Activated CD8-positive, alpha-beta memory T cell treated with anti-CD3 and anti-CD28 coated beads for 1 hour (primary cell): ENCODE measurements at places on chromosomes 7 and 10.

DNA sequence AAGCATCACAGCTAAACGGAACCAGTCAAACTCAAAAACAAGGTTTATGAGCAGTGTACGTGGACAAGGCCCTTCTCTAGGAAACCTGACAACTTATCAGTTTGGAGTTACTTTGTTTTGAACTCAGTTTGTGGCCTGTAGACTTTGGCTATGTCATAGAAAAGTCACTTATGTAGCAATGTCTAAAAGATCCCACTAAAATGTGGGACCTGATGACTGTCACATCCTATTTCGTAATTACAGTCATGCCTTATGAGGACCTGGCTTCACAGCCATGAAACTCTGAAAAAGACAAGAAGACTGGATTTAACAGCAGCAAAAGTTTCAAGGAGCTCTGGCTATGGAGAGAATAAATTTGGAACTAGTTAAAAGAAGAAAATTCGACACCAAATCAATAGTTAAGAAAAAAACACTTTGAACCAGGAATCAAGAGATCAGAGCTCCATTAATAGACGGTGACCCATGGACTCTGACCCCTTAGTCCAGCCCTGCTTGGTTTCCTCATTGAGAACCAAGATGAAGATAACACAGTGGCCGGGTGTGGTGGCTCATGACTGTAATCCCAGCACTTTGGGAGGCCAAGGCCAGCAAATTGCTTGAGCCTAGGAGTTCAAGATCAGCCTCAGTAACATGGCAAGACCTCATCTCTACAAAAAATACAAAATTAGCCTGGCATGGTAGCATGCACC, 204.3 kb downstream of the SFMBT2 start:
- no peak for DNase-seq

DNA sequence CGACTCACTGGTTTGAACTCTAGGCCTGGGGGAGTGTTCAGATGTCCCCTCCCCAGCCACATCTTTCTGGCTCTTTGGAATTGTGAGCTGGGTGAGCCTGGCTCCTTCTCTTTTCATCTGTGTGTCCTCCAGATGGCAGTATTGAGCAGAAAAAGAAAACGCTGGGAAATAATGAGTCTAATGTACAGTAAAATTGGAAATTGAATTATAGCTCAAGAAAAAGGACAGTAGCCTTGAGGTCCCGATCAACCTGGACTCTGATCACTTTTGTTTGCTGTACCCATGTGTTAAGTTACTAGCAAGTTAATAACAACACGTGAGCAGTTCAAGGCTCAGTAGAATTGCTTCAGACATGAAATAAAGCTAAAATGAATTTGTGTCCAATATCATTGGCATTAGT, 77.9 kb downstream of the SNX10 start:
- no peak for DNase-seq

DNA sequence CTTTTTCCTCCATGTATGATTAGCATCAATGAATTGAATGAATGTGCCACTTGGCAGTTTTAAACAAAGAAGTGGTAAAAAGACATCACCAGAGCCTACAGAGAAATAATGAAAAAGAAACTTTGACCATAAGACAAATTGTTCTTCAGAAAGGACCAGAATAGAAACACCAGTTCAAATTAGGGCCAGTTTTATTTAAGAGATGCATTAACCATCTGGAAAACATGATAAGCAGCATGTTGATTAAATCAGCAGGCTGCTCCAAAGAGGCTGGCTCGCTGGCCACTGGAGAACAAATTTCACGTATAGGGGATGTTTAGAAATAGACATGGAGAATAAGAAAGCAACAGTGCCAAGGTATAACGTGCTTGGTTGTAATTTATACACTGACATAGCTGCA, 242.3 kb upstream of the AOAH start:
- DNase-seq = no peak

- no peak for DNase-seq
Observed at GRCh38 chr10:109994711-109995577, 12.8 kb upstream of the ADD3 start.

DNA sequence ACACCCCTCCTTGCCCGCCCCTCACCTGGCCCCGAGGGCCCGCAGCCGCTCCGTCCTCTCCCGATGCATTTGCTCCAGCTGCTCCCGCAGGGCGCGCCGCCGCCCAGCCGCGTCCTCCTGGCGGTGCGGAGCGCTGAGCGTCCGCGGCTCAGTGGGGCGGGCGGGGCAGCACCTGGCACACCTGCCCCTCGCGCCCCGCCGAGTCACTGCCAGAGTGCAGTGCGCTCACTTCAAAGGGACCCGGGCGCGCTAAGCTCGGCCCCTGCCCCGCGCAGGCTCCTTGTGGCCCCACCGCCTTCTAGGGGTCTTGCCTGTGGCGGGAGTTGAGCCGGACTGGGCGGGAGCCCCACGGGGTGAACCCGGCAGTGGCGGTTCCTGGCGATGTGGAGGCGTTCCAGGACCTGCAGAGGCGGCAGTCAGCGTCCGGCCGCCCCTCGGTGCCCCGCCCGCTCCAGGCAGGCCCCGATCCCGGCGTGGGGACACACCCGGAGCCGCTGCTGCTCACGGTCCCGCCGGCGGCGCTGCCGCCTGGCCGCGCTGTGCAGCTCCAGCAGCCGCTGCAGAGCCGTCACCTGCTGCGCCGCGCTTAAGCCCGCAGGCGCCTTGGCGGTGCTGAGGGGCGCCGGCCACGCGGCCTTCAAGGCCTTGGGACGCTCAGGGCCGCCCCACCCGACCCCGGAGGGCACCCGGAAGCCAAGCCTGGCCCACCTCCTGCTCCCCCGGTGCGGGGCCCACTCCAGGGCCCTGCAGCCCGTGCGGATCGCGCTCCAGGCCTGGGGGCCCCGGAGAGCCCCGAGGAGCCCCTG, 6.7 kb downstream of the ATP6V1F start:
- DNase-seq = no peak
